ENCODE measurements at places on chromosomes 12 and 14.

DNA sequence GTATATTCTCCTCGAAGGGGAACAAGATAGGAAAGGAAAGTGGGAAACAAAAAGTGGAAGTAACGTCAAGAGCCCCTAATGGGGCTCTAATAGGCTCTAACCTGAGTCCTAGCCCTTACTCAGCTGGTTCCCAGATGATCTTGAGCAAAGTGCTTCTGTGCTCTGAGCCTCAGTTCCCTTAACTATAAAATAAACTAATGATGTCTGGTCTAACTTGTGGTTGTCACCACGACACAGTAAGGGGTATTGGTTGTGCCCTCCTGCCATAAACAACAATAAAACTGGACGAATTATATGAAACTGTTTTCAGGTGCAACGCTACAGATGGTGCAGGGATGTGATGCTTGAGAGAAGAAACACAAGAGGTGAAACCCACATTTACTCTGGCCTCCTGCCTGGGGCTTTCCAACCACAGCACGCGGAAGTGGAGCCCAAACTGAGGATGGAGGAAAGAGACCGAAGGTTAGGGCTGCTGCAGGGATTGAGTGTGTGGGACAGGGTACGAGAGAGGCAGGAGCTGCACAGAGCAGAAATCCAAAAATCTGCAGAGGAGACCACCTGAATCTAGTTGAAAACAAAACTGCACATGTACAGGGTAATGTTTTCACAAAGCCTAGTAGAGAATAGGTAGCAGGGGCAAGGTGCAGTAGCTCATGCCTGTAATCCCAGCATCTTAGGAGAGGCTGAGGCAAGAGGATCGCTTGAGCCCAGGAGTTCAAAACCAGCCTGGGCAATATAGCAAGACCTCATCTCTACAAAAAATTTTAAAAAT lies 45.6 kb upstream of the BCL2L14 start:
- no peak for DNase-seq

- no peak for DNase-seq
Observed at GRCh38 chr12:116310082-116310481, 32.6 kb upstream of the MED13L start.

GRCh38 chr12:113194971-113195391 lies 9.5 kb downstream of the RITA1 start:
- no peak for DNase-seq

DNA sequence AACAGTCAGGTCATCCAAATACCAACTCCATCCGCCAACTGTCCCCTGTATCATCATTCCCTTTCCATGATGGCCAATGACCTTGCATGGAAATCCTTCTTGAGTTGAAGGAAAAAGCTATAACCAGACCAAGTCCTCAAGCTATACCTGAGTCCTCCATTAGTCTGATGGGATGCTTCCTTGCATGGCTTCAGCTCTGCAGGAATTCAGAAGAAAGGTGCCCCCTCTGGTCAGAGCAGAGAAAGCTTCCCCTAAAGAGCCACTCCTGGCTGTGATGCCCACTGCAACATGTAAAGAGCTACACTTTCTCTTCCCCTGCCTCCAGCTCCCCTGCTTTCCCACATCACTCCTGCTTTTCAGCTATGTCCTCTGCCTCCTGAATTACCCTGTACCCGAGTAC lies 43.1 kb upstream of the FKBP4 start:
- no peak for DNase-seq

- no peak for DNase-seq
Observed at GRCh38 chr12:34526946-34527345, 504.6 kb downstream of the ALG10 start.

DNA sequence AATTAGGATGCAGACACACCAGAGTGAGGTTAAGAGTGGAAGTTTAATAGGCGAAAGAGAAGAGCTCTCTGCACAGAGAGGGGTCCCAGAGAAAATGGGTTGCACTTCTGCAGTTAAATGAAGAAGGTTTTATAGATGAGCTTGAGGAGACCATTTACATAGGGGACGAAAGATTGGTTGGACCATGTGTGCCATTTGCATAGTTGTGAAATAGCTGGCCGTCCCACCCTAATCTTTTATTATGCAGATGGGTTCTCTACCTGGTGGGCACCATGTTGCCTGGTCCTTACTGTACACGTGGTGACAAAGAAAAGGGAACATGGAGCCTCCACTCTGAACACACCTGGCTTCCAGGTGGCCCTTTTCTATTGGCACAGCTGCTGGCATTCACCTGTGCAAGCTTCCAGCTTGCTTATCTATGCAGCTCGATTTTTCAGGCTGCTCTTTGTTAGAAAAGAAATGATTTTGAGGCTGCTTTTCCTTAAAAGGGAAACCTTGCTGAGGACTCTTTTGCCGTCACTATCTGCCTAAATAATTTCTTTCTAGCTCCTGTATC lies 67.1 kb upstream of the SRSF5 start:
- no peak for DNase-seq

- no peak for DNase-seq
Observed at GRCh38 chr14:91252871-91253794, 8.6 kb upstream of the GPR68 start.

DNA sequence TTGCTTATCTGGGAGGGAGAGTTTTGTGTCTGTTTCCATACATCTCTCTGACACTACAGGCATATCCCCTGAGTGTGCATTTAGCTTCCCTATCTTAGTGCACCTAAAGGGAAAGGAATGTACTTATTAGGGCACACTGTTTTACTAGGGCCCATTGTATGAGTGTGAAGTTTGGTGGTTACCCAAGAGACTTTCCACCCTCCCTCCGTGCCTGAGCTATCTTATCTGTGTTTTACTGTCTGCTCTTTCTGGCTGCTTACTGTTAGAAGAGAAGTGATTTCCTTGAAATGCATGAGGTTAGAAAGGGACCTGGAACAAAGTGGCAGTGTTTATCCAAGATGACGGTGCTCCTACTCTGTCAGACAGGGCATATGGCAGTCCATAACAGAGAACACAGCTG lies 8.5 kb upstream of the SVOP start:
- no peak for DNase-seq

- DNase-seq = no peak
Observed at GRCh38 chr12:1351926-1352325, 242.5 kb downstream of the FBXL14 start.

- no peak for DNase-seq
Observed at GRCh38 chr14:68622856-68623255, 170.0 kb downstream of the ZFP36L1 start.

DNA sequence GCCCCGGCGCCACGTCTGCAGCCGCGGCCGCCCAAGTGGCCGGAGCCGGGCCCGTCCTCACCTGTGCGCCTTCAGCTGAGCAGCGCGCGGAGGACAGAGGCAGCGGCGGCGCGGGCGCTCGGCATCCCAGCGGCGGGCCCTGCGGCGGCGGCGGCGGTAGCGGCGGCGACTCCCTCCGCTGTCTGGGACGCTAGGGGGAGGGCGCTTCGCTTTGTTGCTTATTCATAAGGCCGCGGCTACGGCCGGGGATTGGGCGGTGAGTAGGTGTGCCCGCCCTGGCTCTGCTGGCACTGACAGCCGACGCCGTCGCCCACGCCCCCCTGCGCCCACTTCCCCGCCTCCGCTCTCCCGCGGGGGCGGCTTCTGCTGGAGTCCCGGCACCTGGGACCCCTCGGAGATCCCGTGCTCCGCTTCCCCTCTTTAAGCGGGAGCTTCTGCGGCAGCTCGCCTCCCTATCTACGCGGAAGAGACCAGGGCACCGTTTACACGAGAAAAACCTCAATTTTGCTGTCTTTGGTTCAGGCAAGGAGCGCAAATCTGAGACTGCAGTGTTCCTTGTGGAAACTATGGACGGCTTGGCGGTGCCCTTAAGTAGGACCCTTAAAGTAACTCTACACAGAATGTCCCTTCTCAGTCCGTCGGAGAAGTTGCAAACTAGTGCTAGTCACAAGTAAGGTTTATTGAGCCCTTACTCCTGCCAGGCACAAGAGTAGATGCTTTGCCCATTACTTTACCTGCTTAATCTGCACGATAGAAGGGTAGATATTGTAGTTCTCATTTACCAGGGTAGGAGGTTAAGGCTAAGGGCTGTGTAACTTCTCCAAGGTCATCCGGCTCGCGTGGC lies at the start of gene ARMH4:
ARMH4 (minus strand) TSS at position 200 of the 844 bp plus-strand sequence. CDS start 12,855 bp downstream, outside the sequence.
- peak; percentile 63 for DNase-seq
